NCI-H460 (cell line): ENCODE measurements at places on chromosomes 2 and 18. TPM values are rescaled to one million over a fixed set of nuclear protein-coding genes. Genes with fewer than 3 reads are reported as not detected.

- DNase-seq: no peak
Measured at GRCh38 chr2:217331523-217332416, 471.9 kb upstream of the TNP1 start.

GRCh38 chr18:362311-363290 lies 94.8 kb upstream of the THOC1 start:
- no peak for DNase-seq

Gene UGT1A1
- not detected in 2 replicates for total RNA-seq

- no peak for DNase-seq
Measured at GRCh38 chr2:83240611-83241010, 1218.5 kb downstream of the SUCLG1 start.

Gene C1QL2
- total RNA-seq: not detected in 2 replicates

Gene CHAC2
- total RNA-seq: 26.1 and 31.3 TPM in 2 replicates

Gene ZNF804A
- total RNA-seq: 4.3 and 4.9 TPM in 2 replicates
